ENCODE measurements at places on chromosomes 16 and 17.

- DNase-seq: peak; percentile 85
Observed at GRCh38 chr16:88782454-88783390, 2.3 kb downstream of the PIEZO1 start.

- no peak for DNase-seq
Observed at GRCh38 chr17:78986649-78987328, 7.1 kb upstream of the LGALS3BP start.

DNA sequence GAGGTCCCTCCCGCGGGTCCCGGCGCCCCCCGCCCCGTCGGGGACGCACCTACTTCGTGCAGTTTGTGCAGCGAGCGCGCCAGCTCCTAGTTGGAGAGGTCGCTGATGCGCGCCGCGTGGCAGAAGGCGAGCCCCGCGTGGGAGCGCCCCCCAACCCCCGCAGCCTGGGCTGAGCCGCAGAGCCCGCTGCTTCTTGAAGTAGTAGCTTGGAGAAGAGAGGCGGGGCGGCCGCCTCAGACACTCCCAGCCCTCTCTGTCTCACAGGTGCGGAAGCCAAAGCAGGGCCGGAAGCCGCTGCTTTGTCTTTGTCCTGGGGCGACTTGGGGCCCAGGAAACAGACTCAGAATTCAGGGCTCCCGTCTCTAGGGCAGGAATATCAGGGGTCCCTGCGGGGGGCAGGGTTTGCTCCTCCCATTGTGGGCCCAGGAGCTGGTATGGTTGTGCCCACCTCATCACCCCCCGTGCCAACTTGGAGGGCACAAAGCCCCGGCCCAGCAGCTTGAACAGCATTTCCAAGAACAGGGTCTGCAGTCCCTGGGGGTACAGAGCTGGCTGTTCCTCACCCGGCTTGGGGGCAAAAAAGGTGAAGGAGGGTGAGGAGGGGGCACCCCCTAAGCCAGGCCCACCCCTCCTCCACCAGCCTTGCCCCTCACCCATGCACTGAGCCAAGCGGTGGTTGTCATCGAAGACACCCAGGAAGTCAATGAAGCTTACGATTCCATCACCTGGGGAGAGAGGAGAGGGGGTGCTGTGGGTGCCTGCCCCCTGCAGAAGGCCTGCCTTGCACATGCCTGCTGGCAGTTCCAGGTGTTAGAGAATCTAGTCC is 13.5 kb downstream of the SPATA32 start:
- peak; percentile 78 for DNase-seq

DNA sequence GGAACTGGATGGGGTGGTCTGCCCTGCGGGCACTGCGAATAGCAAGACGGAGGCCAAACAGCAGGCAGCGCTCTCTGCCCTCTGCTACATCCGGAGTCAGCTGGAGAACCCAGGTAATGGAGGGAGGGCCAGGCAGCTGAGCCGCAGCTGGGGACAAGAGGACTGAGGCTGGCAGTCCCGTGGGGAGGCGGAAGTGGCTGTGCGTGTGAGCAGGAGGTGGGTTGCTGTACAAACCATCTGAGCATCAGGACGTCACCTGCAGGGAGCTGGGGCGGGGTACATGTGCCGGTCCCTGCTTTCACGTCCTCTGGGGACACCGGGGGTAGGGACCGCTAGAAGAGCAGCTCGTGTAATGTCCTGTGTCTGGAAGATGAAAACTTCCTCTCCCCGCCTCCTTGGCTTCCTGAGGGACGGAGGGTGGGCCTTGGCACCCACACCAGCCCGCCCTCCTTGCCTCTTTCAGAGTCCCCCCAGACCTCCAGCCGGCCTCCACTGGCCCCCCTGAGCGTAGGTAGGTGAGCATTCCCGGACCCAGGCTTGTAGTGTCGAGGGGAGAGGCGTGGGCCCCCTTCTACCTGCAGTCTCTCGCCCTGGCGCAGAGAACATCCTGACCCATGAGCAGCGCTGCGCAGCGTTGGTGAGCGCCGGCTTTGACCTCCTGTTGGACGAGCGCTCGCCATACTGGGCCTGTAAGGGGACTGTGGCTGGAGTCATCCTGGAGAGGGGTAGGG is 3.7 kb downstream of the ADAD2 start:
- DNase-seq: no peak

DNA sequence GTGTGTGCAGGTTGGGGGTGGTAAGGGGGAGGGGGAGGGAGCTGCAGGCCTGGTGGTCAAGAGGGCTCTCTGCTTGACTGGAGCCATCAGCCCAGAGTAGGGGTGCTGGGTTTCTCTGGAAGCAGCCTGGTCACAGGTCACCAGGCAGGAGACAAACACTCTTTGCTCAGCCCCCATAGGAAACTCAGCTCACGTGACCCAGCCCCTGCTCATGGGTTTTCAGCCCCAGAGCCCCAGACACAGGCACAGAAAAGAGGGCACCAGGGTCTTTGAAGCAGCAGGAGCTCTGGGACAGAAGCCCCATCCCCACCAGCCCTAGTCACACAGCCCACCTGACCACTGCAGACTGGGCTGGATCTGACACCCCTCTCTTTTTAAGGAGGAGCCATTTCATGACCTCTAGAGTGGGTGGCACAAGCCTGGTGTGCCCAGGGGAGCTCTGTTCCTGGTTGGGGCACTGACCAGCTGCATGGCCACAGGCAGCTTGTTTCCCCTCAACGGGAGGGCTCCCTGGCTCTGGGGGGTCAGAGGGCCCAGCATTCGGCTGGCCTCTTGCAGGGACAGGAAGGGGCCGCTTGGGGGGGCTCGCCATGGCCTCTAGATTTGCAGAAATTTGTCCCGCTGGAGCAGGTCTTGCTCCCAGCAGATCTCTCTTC is 13.8 kb upstream of the CD79B start:
- DNase-seq: no peak

GRCh38 chr16:79177018-79177417 is 423.5 kb downstream of the MAF start:
- no peak for DNase-seq

DNA sequence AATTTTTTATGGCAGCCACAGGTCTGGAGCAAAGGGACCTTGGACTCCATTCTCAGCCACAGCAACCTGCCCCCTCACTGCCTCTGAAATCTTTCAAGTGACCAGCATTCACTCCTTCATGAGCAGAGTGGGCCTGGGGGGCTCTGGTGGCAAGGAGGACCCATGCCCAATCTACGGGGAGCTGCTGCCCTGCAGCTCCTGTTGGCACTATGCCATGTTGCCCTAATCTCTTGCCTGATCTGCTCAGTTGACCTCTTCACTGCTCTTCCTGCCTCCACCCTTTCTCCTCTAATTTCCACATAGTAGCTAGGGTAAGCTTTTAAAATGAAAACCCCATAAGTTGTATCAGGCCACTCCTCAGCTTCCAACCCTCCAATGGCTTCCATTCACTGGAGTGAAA is 2.9 kb upstream of the PRKCB start:
- no peak for DNase-seq

DNA sequence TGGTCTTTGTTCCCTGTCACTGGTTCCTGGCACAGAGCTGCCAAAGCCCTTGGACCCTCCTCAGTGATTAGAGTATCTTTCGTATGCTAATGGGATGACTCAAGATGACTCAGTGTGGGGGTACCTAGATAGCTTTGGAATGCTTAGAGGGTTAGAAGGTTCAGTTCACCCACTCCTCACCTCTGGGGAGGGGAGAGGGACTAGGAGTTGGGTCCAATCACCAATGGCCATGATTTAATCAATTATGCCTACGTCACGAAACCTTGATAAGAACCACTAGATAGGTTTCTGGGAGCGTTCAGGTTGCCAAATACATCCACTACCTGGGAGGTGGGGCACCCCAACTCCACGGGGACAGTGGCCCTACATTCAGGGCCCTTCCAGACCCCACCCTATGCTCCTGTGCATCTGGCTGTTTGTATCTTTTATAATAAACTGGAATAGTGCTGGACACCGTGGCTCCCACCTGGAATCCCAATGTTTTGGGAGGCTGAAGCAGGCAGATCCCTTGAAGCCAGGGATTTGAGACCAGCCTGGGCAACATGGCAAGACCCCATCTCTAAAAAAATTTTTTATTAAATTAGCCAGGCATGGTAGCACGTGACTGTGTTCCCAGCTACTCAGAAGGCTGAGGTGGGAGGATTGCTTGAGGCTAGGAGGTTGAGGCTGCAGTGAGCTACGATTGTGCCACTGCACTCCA is 29.2 kb upstream of the LITAF start:
- DNase-seq: no peak

- DNase-seq: no peak
Observed at GRCh38 chr17:65139101-65139764, 2.1 kb downstream of the RGS9 start.

- DNase-seq: no peak
Observed at GRCh38 chr17:13544292-13544691, 57.4 kb downstream of the HS3ST3A1 start.

DNA sequence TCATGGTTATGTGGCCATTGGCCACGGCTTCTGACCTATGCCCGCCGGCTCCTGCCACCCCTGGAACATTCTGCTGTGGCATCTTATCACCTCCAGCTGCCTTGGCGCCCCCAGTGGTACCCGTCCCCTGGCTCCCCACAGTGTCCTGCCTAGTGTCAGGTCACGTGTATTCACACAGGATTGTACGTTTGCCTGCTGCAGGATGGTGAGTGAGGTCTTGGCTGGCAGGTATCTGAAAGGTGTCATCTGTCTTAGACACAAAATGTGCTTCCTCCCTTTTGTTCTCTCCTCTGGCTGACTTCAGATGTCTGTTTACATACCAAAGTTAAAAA is 24.9 kb downstream of the DBNDD1 start:
- no peak for DNase-seq

GRCh38 chr17:77214743-77215142 is 74.0 kb downstream of the SEC14L1 start:
- DNase-seq: no peak

GRCh38 chr17:69418535-69418934 is 4.0 kb downstream of the MAP2K6 start:
- no peak for DNase-seq

DNA sequence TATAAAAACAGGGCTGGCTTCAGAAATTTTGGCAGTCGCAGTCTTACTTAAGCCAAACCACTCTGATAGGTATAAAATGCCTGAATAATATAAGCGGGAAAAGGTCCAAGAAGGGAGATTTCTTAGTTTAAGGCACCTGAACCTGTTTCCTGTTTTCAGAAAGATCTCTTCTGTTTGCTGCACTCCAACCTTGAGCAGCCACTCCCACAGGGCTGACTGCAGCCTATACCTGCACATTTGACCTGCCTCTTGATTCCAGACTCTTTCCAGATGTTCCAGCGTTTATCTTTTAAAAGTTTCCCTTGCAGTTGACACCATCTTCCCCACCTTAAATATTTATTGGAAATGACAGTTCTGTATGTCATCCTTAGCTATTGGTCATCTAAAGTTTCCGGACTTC is 132.2 kb downstream of the SKAP1 start:
- no peak for DNase-seq

- no peak for DNase-seq
Observed at GRCh38 chr16:782766-783403, 5.3 kb downstream of the RPUSD1 start.

DNA sequence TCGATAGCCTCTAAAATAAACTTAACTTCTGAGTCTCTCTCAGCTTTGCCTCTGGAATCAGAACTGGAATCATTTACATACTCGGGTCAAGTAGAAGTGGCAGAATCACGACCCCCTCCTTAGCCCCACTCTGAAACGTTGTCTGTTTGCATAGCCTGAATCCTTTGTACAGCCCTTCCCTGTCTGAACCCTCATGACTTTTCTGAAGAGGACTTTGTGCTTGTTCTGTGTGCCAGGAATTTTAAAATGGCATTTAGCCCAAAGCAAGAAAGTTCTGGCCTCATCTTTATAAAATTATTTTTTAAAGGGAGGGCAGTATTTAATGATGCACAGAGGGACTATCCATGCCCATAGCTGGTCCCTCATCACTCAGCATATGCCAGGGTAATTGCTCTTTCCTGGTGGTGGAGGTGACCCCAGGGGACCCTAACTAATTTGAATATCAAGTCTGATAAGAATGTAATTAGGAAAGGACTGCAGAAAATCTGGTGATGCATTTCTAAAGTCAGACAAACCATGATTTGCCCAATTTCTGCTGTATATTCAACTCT is 342.7 kb upstream of the TNRC6C start:
- DNase-seq: no peak

DNA sequence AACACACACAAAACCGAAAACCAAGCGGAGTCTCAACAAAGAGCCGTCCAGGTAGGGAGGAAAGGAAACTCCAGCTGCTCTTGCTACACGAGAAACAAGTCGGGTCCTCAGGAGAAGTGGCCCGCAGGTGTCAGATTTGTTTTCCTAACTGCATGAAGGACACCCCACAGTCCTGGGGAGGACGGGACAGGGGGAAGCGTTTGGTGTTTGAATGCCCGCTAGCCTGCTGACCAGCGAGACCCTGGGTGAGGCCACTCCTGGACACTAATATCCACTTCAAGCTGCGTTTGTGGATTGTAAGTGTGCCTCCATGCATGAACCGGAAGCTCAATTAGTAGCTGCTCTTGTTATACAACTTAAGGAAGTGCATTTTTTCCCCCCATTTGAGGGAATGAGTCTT is 299.5 kb downstream of the MAF start:
- no peak for DNase-seq

DNA sequence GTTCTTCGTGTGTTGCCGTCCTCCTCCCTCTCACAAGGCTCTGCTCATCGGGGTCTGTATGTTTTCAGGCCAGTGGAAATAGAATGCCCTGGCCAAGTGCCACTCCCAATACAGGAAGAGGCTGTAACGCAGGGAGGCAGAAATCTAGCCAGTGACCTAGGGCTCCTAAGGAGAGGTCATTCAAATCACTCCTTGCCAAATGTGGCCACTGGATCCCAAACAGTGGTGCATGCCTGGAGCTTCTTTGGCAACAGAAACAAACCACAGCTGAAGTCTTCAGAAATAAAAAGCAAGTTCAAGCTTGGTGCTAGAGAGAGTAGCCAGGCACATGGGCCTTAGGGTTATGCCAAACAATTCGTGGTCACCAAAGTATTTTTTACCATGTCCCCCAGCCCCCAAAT is 66.1 kb downstream of the SMG6 start:
- DNase-seq: no peak

DNA sequence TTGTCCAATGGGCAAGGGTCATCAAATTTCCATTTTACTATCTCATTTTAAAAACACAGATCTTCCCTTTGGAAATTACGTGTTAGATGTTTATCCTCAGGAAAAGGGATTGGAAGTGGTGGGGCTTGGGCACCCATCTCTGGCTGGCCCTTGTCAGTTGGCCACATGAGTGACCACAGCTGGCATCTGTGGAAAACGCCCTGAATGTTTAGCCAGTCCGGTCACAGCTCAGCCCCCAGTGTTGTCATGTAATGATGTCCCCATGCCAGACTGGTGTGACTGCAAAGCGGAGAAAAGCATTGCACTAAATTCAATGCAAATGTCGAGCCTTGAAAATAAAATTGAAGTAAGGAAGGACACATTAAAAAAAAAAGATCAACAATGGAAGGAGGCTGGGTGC is 53.0 kb downstream of the TMC6 start:
- DNase-seq: no peak

DNA sequence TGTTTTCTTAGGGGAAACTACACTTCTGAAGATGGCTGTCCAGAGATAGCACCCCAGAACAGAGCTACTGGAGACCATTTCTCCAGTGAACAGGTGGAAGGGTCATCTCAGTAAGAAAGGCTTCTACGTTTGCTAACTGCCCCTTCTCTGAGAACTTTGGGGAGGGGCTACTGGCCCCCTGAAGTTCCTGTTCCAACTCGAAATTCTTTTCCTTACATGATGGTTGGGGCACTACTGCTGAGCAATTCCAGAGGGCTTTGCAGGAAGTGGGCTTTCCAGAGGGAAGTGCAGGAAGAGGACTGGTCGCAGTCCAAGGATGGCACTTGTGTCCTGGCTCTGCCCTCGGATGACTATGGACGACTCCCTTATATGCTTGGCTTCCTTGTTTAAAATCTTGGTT is 31.2 kb downstream of the TOM1L2 start:
- DNase-seq: no peak

- no peak for DNase-seq
Observed at GRCh38 chr16:54649876-54650275, 280.8 kb upstream of the IRX5 start.

GRCh38 chr17:42459801-42460281 is 1.2 kb downstream of the ATP6V0A1 start:
- DNase-seq: no peak

All from stimulated activated naive CD4-positive, alpha-beta T cell treated with Interleukin-2 at 50 U/mL for 16 hours (primary cell).